Ammon's horn (tissue), 1 donor: ENCODE measurements at places on chromosomes 3 and 15.

DNA sequence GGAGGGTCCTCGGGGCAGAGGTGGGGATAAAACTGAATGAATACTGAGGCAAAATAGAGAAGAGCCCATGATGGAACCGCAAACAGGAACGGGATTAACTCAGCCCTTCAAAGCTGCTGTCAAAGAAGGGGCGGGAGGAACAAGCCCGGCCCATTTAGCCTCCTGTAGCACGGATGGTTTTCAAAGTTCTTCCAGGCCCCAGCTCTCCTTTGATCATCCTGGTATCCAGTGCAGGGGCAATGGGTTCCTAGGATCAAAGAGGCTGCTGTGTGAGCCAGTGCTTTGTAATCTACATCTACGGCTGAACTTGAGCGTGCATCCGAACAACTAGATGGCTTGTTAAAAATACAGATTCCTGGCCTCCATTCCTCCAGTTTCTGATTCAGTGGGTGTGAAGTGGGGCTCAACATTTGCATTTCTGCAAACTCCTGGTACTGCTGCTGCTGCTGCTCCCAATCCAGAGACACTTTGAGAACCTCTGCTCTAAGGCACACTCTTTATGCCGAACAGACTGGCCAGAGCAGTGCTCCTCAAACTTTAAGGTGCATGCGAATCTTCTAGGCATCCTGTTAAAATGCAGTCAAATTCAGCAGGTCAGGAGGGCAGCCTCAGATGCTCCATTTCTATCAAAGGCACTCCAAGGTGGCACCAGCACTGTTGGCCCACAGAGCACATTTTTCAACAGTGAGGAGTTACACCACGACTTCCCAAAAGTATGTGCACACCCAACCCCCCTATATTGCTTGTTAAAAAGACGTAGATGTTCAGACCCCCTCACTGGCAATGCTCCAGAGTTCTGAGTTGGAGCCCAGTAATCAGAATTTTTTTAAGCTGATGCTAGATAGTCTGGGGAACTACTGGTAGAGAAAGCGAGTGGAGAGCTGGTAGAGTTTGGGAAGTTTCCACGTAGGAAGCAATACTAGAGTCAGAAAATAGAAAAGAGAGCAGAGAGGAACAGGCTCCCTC is 5.6 kb downstream of the GALNT15 start:
- no peak for DNase-seq

GRCh38 chr3:187738071-187738330 is 7.3 kb downstream of the BCL6 start:
- DNase-seq: no peak

DNA sequence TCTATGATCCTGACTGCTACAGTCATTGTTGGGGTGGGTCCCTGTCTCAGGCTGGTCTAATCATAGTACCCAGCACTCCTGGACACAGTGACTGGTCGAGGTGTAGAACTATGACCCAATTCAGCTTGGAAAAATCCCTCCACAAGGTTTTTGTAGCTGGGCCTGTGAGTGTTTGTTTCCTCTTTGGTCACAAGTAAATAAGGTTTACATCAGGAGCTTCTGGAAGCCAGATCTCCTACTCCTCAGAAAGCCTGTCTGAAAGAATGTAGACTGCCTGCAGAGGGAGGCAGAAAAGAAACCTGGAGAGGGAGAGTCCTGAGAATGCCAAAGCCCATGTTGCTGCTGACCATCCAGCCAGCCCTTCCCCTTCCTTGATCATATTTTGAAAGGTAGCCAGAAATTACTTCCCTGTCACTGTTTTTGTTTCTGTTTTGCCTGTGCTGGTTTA is 123.2 kb downstream of the RAP2B start:
- no peak for DNase-seq

GRCh38 chr3:127194601-127195187 is 1.8 kb downstream of the PRR23E start:
- no peak for DNase-seq

DNA sequence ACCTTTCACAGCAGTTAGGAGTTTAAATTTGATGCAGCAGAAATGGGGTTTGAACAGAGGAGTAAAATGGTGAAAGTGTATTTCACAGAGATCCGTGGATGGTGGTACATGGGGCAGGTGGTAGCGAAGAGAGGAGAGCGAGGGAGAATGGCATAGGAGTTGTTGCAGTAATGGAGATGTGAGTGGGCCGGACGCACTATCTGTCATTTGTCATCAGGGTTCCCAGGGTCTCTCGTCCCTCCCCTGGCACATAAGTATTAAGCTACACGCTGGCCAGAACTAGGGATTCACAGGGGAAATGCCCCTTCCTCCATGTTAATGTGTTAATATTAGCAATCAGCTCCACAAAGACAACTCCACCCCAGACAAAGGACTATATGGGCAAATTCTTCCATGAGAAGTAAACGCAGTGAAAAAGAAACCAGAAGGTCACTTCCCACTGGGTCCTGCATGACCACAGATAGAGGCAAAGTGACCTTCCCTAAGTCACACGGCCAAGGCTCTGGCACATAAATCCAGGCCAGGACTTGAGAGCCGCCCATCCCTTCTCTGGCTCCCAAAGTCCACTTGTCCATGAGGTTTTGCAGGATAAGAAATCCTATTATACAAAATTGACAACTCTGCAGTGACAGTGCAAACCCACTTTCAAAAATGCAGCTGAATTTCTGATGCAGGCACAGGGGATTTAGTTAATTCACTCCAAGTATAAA is 42.5 kb downstream of the ANXA2 start:
- no peak for DNase-seq

GRCh38 chr3:8741581-8742261 is 8.1 kb downstream of the CAV3 start:
- DNase-seq: no peak

GRCh38 chr15:59353994-59354416 is 18.7 kb downstream of the MYO1E start:
- DNase-seq: no peak

- no peak for DNase-seq
These were observed 23.4 kb downstream of the PLA2G4D start for GRCh38 chr15:42070976-42071350.

DNA sequence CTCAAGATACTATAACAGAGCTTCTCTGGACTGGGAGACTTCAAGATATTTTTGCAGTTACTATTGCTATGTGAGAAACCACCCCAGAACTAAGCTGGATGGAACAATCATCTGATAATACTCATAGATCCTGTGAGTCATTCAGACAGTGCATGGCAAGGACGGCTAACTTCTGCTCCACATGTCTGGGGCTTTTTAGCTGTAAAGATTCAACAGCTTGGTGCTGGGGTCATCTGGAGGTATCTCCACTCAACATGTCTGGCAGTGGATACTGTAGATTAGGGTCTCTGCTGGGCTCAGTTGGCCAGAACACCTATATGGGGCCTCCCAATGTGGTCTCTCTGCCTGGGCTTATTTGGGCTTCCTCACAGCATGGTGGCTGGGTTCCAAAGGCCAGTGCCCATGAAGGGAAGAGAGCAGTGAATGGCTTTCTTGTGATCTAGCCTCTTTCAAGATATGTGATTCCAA is 117.3 kb upstream of the SLC7A14 start:
- no peak for DNase-seq

GRCh38 chr3:45199837-45200648 is 26.0 kb downstream of the TMEM158 start:
- no peak for DNase-seq

- DNase-seq: no peak
These were observed 5.8 kb upstream of the COL7A1 start for GRCh38 chr3:48600711-48601621.

GRCh38 chr3:178971614-178972013 is 100.0 kb downstream of the ZMAT3 start:
- no peak for DNase-seq

- no peak for DNase-seq
These were observed 137.3 kb downstream of the FEZF2 start for GRCh38 chr3:62236016-62236415.

DNA sequence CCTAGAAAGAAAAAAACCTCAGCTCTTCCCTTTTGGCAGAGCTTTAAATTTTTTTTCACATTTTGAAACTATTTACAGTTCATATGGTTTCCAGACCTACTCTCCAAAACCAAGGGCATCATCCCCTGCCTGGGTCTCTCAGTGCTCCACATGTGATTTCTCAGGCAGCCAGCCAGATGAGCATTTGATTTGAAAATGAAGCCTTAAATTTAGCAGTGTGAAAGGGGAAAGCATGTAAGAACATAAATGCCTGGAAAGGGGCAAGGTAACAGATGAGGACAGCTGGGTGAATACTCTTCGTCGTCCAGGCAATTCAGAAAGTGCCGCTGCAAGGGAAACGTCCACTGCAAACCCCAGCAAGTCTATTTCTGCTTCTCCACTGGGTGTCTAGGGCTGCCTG is 94.8 kb downstream of the ATP8B4 start:
- DNase-seq: peak; percentile 9

- no peak for DNase-seq
These were observed 170.8 kb downstream of the MOBP start for GRCh38 chr3:39638301-39638700.

GRCh38 chr3:141269961-141270360 is 38.3 kb downstream of the PXYLP1 start:
- no peak for DNase-seq

DNA sequence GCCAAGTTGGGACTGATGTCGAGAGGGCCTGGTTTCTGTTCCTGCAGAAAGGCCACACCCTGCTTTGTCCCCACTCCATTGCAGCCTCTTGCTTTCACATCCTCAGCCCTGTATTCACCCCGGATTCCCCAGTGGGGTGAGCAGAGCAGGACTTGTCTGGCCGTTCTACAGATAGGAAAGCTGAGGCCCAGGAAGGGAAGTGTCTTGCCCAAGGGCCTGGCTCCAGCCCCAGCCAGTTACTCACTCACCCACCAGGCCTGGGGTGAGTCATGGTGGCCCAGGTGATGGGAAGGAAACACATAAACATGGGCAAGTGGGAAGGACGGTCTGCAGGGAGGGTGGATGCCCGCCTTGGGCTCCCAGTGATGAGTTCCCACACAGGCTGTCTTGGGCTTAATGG is 6.1 kb upstream of the DUSP7 start:
- DNase-seq: no peak
